Endodermal cell (in vitro differentiated cells): ENCODE measurements at places on chromosomes 1 and 21. TPM values are rescaled to one million over a fixed set of nuclear protein-coding genes. Genes with fewer than 3 reads are reported as not detected.

Gene SLC66A1
- 17.8 and 20.8 TPM in 2 replicates for total RNA-seq

Gene TFF3
- total RNA-seq, result 5.2 and 5.5 TPM in 2 replicates

Gene S100A7A
- total RNA-seq, result not detected in 3 replicates

Gene WNT3A
- total RNA-seq, result 0.11 to 0.17 TPM (median 0.12 TPM) in 3 replicates

Gene RAB3B
- total RNA-seq, result 43.6 to 69.1 TPM (median 66.0 TPM) in 3 replicates

Gene RRAGC
- total RNA-seq, result 22.1 and 23.0 TPM in 2 replicates

Gene CD244
- not detected in 3 replicates for total RNA-seq

Gene CFHR1
- total RNA-seq, result not detected in 2 replicates

- no peak overlapping the region for H3K4me3 ChIP-seq
- H3K4me1 ChIP-seq, result peaks cover 9% of the 10 kb centered on the region
- no peak overlapping the region for H3K27ac ChIP-seq
- H3K27me3 ChIP-seq, result no peaks in the 10 kb centered on the region
Observed at GRCh38 chr1:7755448-7755847, 15.6 kb upstream of the VAMP3 start.

DNA sequence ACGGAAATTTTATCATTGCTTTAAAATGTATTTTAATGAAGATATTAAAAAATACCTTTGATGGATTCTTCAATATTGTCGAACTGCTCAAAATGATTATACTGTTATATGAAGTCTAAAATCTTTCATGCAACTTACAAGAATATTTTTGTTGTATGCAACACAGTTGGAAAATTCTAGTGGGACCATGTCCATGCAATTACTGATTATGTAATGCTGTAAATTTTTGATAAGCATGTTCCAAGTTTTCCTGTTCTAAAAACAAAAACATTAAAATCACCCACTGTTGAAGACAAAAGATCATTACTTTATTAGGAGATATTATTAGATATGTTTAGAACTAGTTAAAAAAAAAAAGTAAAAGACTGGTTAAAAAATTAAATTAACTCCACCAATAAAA, 132.8 kb downstream of the NFIA start:
- no peaks in the 10 kb centered on the region for H3K4me1 ChIP-seq
- no peak overlapping the region for H3K4me3 ChIP-seq
- no peaks in the 10 kb centered on the region for H3K36me3 ChIP-seq
- no peak for DNase-seq
- no peaks in the 10 kb centered on the region for H3K27me3 ChIP-seq

GRCh38 chr21:36097427-36098181, 27.8 kb downstream of the CBR1 start:
- H3K4me3 ChIP-seq, result peak overlapping the region; percentile 18
- peaks cover 6% of the 10 kb centered on the region for H3K4me1 ChIP-seq
- no peak overlapping the region for H3K27ac ChIP-seq
- H3K27me3 ChIP-seq, result no peaks in the 10 kb centered on the region

- H3K4me1 ChIP-seq, result no peaks in the 10 kb centered on the region
- no peaks in the 10 kb centered on the region for H3K36me3 ChIP-seq
- peak overlapping the region; percentile 62 for H3K27ac ChIP-seq
- peak; percentile 83 for DNase-seq
- peak overlapping the region; percentile 95 for H3K4me3 ChIP-seq
Observed at GRCh38 chr1:72284348-72285073, 2.2 kb upstream of the NEGR1 start.

GRCh38 chr1:201013991-201014815, 9.3 kb downstream of the KIF21B start:
- peaks cover 10% of the 10 kb centered on the region for H3K4me1 ChIP-seq
- H3K4me3 ChIP-seq, result no peak overlapping the region
- H3K27me3 ChIP-seq, result peaks cover 12% of the 10 kb centered on the region
- peak; percentile 88 for DNase-seq
- H3K27ac ChIP-seq, result peak overlapping the region; percentile 38

GRCh38 chr1:19354531-19354981, 42.4 kb downstream of the SLC66A1 start:
- DNase-seq, result no peak
- H3K27ac ChIP-seq, result no peak overlapping the region
- H3K4me1 ChIP-seq, result peaks cover 5% of the 10 kb centered on the region
- no peak overlapping the region for H3K4me3 ChIP-seq
- no peaks in the 10 kb centered on the region for H3K27me3 ChIP-seq

DNA sequence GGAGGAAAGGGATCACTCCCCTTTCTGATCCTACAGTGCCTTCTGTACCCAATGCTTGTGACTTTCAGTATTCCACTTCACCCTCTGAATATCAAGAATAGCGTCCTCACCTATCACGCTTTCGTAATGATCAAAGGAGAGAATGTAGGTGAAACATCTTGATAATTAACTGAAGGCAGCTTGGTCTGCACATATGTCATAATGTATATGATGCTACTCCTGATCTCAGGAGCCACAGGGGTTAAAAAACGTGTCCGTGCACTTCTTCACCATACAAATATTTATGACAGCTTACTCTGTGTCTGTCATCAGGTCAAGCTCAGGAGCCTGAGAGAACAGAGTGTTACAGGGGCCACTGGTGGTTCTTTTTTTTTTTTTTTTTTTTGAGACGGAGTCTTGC, 1.2 kb upstream of the PIK3C2B start:
- H3K27ac ChIP-seq, result no peak overlapping the region
- no peak overlapping the region for H3K4me3 ChIP-seq
- no peaks in the 10 kb centered on the region for H3K36me3 ChIP-seq
- peaks cover 8% of the 10 kb centered on the region for H3K4me1 ChIP-seq

- no peak for DNase-seq
- H3K36me3 ChIP-seq, result no peaks in the 10 kb centered on the region
- no peak overlapping the region for H3K27ac ChIP-seq
- H3K4me3 ChIP-seq, result no peak overlapping the region
- H3K4me1 ChIP-seq, result no peaks in the 10 kb centered on the region
Observed at GRCh38 chr1:67348586-67349252, 41.0 kb downstream of the IL12RB2 start.

DNA sequence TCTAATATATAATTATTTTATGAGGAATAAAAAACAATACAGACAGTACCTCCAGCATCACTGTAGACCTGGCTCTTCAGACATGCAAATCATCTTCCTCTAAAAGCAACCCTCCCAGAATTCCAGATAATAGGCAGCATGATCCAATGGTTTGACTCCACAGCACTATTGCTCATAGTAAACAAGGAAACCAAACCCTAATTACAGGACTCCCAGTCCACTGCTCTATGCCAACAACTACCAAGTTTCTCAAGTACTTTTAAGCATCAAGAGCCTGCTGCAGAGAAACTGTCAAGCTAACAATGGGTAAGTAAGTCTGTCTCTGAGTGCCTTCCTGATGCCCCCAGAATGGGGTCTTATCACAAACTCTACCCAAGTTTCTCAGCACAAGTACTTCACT, 57.2 kb downstream of the EYA3 start:
- no peak for DNase-seq
- H3K4me1 ChIP-seq, result no peaks in the 10 kb centered on the region
- no peak overlapping the region for H3K4me3 ChIP-seq
- peaks cover 30% of the 10 kb centered on the region for H3K36me3 ChIP-seq
- H3K27me3 ChIP-seq, result no peaks in the 10 kb centered on the region

DNA sequence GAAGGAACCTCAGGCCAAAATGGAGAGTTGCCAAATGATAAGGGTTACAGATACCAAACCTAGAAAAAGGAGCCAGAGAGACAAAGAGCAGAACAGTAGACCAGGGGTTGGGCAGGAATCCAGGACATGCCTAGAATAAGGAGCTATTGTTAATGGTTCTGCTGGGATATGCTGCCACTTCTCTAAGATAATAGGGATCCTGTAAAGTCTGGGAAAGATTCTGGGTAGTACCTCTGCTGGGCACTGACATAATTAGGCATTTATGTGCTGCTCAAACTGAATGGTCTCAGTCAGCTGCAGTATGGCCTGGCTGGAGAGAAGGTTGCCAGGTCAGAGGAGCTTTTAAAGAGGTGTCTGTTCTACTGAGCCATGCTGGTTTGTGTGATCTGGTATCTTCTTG, 19.9 kb upstream of the NRIP1 start:
- no peak overlapping the region for H3K27ac ChIP-seq
- H3K4me3 ChIP-seq, result no peak overlapping the region
- no peaks in the 10 kb centered on the region for H3K36me3 ChIP-seq
- no peak for DNase-seq

DNA sequence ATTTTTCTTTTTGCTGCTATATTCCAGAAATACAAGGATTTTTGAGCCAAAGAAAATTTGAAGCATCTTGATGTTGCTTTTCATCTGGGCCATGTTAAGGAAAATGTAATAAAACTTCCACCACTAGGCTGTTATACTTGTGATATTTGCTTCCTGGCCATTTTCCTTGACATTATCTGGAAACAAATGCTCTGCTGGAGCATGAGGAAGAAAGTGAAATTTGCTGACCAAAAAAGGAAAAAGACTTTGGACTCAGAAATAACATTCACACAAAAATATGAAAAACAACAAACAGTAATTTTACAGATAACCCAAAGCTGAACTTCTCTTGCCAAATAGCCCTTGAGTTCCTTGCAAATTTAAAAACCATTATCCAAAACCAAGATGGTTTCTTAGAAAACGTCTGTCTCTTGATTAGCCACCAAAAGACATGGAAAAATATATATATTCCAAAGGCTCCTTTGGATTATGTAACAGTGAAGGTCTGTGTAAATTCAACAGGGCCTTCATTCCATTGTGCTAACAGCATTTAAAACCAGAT, 344.5 kb downstream of the LMX1A start:
- H3K4me1 ChIP-seq, result no peaks in the 10 kb centered on the region
- no peak overlapping the region for H3K4me3 ChIP-seq
- H3K36me3 ChIP-seq, result no peaks in the 10 kb centered on the region
- no peak overlapping the region for H3K27ac ChIP-seq

- H3K4me3 ChIP-seq, result no peak overlapping the region
- H3K36me3 ChIP-seq, result peaks cover 71% of the 10 kb centered on the region
- H3K4me1 ChIP-seq, result no peaks in the 10 kb centered on the region
- no peaks in the 10 kb centered on the region for H3K27me3 ChIP-seq
Observed at GRCh38 chr1:23436520-23437354, 12.2 kb upstream of the TCEA3 start.

- no peaks in the 10 kb centered on the region for H3K27me3 ChIP-seq
- no peak overlapping the region for H3K4me3 ChIP-seq
- no peaks in the 10 kb centered on the region for H3K4me1 ChIP-seq
- no peak overlapping the region for H3K27ac ChIP-seq
- H3K36me3 ChIP-seq, result no peaks in the 10 kb centered on the region
Observed at GRCh38 chr1:107695341-107695740, 269.6 kb downstream of the VAV3 start.
